Fibroblast of skin of right biceps (primary cell): ENCODE measurements at places on chromosomes 5 and 9.
A peak's percentile ranks its signal among the peaks of the same experiment; 100 is the strongest.

DNA sequence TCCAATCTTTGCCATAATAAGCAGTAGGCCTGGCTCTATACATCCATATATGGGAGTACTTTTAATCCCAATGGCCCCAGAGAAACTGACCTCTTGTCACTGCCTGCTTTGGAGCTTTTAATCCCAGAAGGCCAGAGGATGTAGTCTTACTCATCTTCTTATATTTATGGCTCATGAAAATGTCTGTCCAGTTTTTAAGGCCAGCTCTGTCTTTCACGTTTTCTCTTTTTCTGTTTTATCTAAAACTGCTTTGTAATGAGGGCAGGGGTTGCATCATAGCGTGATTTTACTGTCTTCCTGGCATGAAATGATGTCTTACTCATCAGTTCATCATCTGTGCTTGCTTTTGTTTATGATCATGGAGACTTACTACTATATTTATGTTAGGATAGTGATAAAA, 1094.9 kb downstream of the MAT2B start:
- DNase-seq, result peak; percentile 47

DNA sequence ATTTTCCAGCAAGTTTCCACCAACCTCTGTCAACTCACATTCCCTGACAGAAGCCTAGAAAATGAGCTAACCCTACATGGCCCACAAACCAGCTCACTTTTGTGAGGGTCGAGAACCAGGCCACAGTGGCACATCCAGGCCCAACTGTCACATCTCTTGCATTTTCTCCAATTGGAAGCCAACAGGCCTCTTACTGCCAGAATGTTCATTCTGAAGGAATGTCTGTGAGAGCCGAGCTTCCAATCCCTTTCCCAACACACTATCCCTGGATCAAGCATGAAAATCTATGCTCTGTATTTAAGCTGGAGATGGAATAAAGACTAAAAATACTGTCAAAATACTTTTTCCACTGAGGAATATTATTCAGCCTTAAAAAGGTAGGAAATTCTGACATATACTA, 20.0 kb downstream of the MARCHF3 start:
- DNase-seq, result no peak

DNA sequence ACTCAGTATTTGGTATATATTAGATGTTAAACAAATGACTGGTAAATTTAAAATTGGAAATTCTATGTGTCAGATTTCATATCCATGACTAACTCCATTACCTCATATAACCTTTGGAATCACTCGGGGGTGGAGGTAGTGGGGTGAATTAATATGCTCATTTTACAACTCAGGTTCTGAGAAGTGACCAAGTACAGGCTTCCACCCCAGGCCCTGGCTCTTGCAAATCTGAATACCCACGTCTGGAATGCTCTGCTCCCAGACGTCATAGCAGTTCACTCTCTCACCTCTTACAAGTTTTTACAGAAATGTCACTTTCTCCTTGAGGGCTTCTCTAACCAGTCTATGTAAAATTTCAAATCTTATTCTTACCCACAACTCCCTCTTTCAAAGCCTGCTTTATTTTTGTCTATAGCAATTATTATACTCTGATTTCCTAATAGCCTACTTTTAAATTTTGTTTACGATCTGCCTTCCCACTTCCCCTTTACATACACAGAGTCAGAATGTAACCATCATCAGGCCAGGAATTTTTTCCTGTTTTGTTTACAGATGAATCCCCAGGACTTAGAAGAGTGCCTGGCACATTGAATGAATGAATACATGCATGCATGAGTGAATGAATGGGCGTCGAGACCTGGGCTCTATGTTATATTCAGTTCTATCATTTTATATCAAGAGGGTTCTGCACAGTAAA, 134.1 kb upstream of the IFNE start:
- DNase-seq, result peak; percentile 96

- DNase-seq, result no peak
Observed at GRCh38 chr5:149935431-149935901, 9.1 kb downstream of the PDE6A start.

- DNase-seq, result peak; percentile 99
Observed at GRCh38 chr5:121968910-121969607, 7.3 kb downstream of the SRFBP1 start.

DNA sequence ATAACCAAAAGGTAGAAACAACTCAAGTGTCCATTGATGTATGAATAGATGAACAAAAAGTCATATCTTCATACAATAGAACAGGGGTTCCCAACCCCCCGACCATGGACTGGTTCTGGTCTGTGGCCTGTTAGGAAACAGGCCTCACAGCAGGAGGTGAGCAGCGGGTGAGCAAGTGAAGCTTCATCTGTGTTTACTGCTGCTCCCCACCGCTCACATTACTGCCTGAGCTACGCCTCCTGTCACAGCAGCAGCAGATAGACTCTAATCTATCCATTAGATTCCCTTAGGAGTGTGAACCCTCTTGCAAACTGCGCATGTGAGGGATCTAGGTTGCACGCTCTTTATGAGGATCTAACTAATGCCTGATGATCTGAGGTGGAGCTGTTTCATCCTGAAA, 478.0 kb downstream of the BRINP1 start:
- DNase-seq, result no peak

DNA sequence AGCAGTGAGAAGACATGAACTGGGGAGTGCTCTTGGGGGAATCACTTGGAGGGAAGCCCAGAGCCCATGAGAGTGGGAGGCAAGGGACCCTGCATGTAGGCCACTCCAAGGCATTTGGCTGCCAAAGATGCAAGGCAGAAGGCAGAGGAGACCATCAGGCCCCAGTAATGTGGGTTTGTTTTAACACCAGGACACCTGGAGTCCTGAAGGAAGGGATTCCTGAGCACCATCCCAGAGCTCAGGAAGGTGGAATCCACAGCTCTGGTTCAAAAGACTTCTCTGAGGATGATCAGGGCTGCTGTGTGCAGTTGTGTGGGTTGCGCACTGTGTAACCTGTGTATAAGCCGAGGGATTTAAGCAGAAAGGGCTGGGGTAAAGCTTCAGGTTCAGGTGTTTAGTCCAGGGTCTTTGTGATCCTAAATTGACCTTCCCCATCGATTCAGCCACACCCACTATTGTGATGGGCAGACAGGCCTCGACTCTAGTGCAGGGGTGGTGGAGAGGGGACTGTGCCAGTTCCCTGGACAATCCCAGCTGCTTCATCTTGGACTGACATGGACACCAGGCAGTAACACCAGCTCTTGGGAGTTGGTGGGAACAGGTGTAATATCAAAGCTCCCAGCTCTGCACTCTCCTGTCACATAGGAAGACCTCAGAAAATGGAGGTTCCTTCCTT, 11.0 kb downstream of the B4GALT7 start:
- no peak for DNase-seq

DNA sequence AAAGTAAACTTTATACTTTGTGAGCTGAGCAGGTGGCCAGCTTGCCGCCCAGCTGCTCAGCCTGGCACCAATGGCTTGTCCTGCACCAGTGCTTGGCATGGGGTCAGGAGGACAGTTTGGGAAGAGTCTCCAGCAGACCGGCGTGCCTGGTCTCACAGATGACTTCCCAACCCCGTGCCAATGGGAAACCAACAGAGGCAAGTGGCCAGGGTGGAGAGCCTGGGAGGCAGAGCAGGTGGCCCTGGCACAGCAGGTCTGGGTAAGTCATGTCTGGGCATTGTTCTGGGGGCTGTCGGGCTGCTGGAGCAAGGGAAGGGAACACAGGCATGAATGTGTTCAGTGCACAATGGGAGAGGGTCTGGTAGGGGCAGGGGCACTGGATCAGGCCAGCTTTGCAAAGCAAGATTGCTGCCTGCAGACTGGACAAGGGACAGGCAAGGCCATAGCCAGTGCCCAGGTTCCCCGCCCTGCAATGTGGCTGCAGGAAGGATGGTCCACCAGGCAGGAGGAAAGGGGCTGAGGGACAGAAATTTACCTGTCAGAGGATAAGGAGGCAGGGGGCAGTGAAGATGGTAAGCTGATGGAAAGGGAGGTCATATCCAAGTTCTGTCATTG, 76.2 kb upstream of the ALDH1B1 start:
- no peak for DNase-seq

DNA sequence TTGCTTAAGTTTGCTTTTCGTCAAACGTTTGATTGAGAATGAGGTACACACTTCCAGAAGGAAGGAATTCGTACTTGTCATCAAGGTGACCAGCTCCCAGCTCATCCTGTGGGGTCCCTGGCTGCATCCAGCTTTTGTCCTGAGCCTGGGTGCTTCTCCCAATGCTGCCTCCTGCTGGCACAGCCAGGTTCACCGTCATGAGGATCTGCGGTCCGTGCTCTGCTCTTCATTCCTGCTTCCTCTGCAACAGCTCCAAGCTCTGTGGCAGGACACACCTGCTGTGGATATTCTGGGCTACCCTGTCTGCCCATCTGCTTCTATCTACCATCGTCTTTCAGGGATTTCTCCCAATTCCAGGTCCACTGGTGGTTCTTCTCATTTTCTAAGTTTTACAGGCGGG, 13.3 kb upstream of the UBE2QL1 start:
- no peak for DNase-seq

DNA sequence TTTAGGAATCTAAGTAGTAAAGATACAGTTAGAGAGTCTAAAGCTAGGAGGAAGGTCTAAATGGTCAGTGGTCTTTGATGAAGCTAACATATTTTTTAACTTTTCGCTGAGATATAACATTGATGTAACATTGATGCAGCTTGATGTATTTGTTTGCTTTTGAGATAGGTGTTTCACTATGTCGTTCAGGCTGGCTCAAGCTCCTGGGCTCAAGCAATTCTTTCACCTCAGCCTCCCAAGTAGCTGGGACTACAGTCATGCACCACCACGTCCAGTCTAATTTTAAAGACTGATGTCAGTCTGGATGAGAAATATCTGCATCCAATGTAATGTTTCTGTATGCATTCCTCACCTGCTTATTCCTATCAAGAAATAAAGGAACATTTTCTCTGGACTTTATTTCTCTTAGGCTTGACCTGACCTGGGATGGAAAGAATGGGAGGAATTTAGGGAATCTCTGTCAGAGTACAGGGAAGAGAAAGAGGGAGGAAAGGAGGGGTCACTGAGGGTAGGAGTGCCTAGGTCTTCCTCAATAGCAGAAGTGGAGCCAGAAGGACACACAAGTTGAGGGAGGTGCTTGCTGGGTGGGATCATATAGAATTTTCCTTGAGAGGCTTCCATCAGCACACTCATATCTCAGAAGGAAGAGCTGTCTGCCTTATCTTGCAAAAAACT, 101.5 kb upstream of the GPBP1 start:
- DNase-seq, result no peak

GRCh38 chr9:133246562-133246961, 28.4 kb downstream of the ABO start:
- no peak for DNase-seq

- peak; percentile 88 for DNase-seq
Observed at GRCh38 chr5:65871182-65871581, 55.2 kb upstream of the ERBIN start.

GRCh38 chr5:4879693-4880303, 260.3 kb upstream of the ADAMTS16 start:
- peak; percentile 60 for DNase-seq

GRCh38 chr9:112789473-112789872, 38.9 kb downstream of the SNX30 start:
- DNase-seq, result peak; percentile 84

DNA sequence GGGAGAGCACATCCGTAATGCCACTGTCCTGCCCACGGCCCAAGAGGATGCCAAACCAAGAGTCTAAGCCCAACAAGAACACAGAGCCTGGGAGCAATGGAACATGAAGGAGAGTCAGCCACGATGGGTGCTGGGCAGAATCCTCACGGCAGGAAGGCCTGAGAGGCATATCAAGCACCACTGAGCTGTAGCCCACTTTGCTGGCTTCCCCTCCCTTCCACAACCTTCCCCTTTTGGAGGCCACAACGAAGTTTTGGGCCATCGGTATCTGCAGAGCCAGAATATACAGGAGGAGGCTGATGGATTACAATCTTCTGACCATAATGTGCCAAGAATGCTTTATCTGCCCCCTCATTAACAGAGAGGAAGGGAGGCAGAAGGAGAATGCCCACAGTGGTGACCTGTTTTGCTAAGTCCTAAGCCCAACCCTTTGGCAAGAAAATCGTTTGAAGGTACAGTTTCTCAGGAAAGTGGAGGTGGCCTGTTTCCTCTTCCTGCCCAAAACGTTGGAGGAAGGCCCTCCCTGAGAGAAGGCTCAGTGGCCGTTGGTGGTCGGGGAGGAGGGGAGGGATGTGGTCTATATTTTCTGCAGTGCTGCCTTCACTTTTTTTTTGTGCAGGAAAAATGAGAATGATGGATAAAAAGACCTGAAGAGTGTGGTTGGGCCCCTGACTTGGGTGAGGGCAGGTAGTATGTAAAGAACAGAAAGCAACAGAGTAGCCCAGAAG, 26.2 kb downstream of the MACROH2A1 start:
- DNase-seq, result no peak

GRCh38 chr9:86918556-86918955, 28.8 kb downstream of the GAS1 start:
- no peak for DNase-seq

DNA sequence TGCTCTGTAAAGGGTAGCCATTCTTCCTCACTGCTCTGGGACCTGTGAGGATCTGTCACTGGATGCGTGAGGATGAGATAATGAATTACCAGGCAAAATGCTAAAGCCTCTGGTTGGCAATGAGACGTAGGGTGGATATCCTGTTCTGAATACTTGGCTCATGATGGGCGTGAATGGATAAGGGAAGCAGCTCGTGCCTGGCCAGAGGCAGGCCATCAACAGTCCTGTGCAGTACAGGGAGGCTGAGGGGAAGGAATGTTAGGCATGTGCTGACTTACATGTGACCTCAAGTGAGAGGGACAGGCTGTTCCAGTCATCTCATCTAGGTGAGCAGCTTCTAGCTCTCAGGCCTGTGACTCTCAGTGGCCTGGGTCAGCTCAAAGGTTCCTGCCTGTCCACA, 172.8 kb downstream of the CARTPT start:
- DNase-seq, result peak; percentile 67

- no peak for DNase-seq
Observed at GRCh38 chr9:2043243-2043642, 28.1 kb downstream of the SMARCA2 start.

DNA sequence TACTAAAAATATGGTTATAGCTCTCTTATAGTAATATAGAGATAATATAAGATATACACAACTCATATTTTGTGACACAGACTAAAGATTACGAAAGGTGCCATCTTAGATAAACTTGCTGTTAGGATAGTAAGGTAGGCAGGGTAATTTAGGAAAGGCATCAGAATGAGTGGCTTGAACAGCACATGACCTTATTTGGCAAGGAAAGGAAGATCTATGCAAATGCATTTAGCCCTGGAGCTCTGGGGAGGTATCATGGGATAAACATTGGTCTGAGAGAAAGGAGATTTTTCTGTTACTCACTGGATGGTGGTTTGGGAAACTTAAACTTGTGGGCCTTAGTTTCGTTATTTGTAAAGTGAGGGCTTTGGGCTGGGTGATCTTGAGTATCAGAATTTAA, 65.8 kb downstream of the KCTD16 start:
- no peak for DNase-seq

DNA sequence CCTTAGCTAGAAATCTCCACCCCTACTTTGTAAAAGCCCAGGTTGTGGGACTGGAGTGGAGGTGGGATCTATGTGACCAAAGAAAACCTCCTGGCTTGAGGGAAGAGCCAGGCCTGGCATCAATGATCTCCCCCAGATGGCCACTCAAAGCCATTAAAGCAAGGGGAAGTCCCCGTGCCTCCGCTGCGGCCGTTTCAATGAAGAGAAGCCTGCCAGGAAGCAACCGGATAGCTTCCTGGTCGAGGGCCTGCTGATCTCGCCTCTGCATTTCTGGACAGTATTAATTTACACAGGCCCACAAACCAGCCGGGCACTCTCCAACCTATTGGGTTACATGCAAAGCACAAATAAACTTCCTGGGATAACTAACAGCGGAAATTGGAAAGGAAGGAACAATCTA, 160.5 kb upstream of the MSX2 start:
- no peak for DNase-seq

- DNase-seq, result peak; percentile 79
Observed at GRCh38 chr9:129336130-129336528, 158.1 kb upstream of the IER5L start.

- peak; percentile 45 for DNase-seq
Observed at GRCh38 chr5:28743025-28743715, 1704.8 kb upstream of the CDH9 start.
